ENCODE measurements at places on chromosomes 16 and 17.

GRCh38 chr17:21105064-21105894 lies 21.5 kb upstream of the DHRS7B start:
- DNase-seq = no peak

DNA sequence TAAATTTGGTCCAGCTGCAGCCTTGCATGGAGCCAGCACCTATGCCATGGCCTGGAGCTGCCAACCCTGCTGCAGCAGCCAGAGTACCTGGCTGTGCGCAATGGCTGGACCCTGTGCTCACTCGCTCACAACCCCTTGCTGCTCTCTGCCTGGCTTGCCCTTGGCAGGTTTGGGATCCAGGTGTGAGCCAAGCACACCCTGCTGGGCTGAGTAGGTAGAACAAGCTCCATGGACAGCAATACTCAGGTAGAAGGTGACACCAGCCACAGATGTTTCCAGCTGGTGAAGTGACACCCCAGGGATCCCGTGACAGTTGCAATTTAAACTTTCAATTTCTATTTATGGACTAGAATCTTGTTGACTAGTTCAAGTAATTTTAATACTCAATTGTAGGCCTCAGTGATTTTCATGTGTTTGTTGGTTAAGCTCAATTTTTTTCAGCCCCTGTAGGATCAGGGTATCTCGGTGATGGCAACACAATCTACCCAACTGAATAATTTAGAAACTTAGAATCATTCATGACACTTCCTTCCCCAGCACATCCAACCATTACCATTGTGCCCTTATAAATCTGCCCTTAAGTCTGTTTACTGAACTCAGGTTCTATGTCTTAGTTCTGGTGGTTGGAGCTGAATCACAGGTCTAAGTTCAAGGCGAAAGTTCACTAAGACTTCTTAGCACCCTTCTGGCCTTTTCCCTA lies 480.0 kb downstream of the PMP22 start:
- no peak for DNase-seq

DNA sequence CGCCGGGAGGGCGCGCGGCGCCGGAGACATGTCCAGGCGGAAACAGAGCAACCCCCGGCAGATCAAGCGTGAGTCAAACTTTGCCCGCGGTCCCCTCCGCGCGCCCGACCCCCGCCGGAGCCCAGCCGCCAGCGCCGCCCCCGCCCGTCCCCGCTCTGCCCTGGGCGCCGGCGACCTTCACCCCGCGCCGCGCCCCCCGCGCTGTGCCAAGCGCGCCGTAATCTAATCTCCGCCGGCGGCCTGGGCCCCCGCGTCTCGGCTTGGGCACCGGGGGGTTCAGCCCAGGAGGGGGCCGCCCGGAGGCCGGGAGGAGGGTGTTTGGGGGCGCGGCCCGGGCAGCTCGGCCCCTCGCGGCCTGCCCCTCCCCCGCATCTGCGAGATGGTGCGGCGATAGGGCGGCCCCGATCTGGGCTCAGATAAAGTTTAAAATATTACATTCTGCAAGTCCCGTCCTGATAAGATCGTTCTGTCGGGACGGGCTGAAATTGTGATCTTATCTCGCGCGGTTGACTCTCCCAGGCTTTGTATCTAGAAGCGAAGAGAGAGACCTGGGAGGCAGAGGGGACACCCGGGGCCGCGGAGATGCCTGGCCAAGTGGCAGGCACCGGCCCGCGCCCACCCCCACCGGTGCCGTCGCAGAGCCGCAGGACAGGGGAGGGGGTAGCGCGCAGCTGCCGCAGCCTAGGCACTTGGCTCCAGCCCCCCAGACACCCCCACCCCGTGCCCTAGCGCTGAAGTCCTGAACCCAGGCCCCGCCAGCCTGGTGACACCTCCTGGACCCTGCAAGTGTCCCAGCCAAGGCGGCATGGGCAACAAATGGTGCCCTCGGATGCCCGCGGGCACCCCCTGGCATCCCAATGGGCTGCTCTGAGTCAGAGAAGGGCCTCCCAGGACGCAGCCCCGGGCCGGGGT lies 787 bp downstream of the ZFPM1 start:
- no peak for DNase-seq

DNA sequence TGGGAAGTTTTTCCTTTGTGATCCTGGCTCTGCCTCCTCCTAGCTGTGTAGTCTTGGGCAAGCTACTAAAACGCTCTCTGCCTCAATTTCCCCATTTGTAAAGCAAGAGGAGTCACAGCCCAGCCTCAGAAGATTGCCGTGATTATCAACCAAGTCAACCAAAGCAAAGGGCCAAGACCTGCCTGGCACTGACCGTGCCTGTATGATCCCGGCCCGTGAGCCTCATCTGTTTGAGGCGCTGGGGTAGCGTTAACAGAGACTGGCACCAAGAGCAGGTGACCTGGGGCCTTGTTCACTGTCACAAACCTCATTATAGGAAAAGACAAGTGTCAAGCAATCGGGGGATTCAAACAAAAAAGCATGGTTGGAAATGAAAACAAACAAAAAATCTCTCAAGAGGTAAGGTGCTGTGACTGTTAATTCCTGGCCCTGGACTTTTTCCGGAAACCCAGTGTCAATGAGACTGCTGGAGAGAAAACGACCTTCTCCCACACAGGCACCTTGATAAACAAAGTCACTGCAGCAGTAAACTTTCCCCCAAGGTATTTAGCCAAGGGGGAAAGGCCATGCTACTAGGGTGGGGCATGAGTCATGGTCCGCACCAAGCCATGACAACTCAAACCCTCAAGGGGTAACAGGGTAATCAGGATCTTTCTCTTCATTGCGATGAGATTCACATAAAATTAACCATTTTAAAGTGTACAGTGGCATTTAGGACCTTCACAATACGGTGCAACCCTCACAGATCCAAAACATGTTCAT lies 5.4 kb downstream of the MEAK7 start:
- no peak for DNase-seq

All from NCI-H1694 (cell line).